ENCODE measurements at places on chromosomes 7 and 10. TPM values are rescaled to one million over a fixed set of nuclear protein-coding genes. Genes with fewer than 3 reads are reported as not detected.

Gene C10orf53
- total RNA-seq = not detected

Gene HOXA7
- not detected for total RNA-seq

Gene MYL7
- total RNA-seq = 2,865 TPM

Gene TDRD1
- total RNA-seq = 2.7 TPM

Gene SLC26A3
- not detected for total RNA-seq

Gene VSTM4
- 12.2 TPM for total RNA-seq

Gene SPDYE9
- not detected for total RNA-seq

Gene SAMD9L
- total RNA-seq = 5.9 TPM

Gene NAT16
- not detected for total RNA-seq

Gene KCND2
- total RNA-seq = 0.07 TPM

Gene UNC5B
- 12.8 TPM for total RNA-seq

Gene NCOA4
- total RNA-seq = 333 TPM

Gene AEBP1
- total RNA-seq = 18.4 TPM

Gene KIAA1217
- 46.6 TPM for total RNA-seq

Gene LRRD1
- total RNA-seq = not detected

Gene PAX4
- not detected for total RNA-seq

- DNase-seq = no peak
Observed at GRCh38 chr7:6700793-6701192, 6.0 kb downstream of the ZNF12 start.

DNA sequence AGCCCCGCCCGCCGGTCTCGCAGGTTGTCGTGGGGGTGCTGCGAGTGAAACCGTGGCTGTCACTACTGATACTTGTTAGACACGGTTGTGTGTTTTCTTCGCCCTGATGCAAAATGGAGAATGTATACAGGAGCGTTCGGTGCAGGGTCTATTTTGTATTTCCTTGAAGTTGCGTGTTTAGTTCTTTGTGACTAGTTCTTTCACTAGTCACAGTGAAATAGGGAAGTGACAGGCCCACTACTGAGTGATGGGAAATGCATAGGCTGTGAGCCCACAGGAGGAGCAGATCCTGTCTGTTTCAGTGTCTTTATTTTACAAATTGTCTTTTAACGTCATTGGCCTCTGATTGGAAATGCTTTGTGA, 675 bp downstream of the ABRAXAS2 start:
- no peak for DNase-seq

- DNase-seq = no peak
Observed at GRCh38 chr10:105973360-105973759, 1191.1 kb downstream of the SORCS1 start.

- DNase-seq = peak; percentile 75
Observed at GRCh38 chr10:21534604-21535493, 817 bp downstream of the MLLT10 start.

GRCh38 chr10:67816719-67817118, 21.3 kb downstream of the DNAJC12 start:
- no peak for DNase-seq

GRCh38 chr10:18649364-18649959, 1.9 kb downstream of the NSUN6 start:
- no peak for DNase-seq

DNA sequence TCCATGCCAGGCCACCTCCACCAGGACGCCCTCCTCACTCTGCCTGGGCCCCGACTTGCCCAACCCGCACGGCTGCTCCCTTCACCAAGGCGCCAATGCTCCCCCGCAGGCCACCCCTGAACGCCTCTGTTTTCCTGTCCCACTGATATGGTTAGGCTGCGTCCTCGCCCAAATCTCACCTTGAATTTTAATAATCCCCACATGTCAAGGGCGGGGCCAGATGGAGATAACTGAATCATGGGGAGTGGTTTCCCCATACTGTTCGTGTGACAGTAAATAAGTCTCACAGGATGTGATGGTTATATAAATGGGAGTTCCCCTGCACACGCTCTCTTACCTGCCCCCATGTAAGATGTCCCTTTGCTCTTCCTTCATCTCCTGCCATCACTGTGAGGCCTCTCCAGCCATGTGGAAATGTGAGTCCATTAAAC, 29.8 kb downstream of the RSU1 start:
- no peak for DNase-seq

- no peak for DNase-seq
Observed at GRCh38 chr7:105068886-105069285, 54.9 kb downstream of the KMT2E start.

DNA sequence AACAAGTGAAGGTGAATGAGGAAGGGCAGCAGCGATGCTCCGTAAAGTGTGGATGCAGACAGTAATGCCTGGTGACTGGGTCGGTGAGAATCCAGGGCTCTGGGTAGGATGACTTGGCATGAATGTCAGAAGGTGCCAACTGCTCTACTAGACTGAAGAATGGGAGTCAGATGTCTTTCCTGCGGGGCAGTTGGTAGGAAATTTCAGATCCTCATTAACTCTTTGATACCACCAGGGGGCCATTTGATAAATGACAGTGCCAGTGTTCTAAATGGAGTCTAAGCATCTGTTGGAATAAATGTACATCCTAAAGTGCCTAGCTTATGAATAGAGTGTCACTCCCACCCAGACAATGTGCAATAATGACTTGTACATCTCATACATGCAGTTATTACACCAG, 462.0 kb downstream of the GRM8 start:
- DNase-seq = no peak

- no peak for DNase-seq
Observed at GRCh38 chr10:88063861-88064557, 200.6 kb downstream of the PTEN start.

- no peak for DNase-seq
Observed at GRCh38 chr10:112363696-112364688, 9.9 kb upstream of the ACSL5 start.

DNA sequence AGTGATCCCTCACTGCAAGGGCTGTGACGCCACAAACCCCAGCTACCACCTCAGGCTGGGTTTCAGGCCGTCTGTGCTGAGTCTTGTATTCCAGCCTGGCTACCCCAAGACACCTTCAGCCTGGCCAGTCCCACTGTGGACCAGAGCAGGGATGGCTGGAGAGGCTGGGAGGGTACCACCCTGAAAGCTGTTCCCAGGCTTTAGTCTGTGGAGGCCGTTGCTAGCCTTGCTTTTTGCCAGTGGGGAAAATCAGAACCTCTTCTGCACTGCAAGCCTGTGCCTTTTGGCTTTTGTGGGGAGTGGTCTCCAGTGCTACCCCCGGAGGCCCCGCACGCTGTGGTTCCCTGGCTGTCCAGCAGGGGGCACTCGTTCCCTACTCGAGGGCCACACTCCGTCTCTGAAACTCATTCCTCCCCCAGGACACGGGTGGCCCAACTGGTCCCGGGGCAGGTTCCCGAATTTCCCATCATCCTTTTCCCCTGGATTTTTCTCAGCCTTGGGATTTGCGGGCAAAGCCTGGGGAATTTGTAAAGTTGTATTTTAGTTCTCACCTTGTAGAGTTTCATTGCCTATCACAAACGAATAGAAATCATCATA, 128.4 kb upstream of the BTBD16 start:
- DNase-seq = peak; percentile 65

- no peak for DNase-seq
Observed at GRCh38 chr10:107971411-107971810, 806.9 kb upstream of the SORCS1 start.

DNA sequence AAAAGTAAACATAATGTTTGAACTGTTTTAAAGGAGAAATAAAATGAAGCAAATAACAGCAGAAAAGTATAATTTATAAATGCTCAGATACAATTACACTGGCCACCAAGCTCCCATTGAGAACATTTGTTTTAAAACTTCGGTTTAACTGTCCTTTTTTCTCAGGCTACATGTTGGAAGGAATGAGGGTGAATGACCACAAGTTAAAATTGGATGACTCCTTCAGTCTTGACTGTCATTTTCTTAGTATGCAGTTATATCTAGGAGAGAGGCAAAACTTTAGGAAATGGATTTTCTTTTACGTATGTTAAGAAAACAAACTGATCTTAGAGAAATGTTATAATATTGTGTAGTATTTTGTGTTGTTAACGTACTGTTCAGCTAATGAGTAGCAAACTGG, 5.0 kb downstream of the TRIM24 start:
- no peak for DNase-seq

DNA sequence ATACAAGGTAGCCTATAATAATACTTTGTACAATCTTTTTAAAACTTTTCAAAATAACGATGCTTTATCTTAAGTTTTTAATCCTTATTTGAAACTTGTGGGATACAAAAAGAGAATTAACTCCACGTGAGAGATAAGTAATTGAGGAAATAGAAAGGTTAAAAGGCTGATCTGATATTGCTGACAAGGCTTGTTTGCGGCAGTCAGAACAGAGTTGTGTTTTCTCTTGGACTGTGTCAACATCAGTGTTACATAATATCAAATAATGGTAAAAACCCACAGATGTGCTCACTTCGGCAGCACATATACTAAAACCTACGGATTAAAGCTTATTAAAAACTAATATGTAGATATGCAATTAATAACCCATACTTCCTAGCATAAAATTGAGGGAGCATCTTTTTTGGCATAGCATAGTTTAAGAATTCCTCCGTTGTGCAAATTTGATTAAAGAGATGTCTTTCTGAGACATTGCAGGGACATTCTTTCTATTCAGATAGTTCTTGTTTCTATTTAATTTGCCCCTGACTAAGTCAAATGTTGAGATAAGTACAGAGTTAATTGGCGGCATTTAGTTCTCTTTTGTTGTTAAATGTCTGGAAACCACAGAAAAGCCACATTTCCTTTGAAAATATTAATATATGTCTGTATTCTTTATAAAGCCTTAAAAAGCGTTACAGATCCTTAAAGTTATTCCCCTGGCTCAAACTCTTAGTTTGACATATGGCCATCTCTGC, 63.3 kb downstream of the FAM185A start:
- DNase-seq = no peak

- no peak for DNase-seq
Observed at GRCh38 chr7:83791737-83792136, 142.8 kb upstream of the SEMA3E start.

DNA sequence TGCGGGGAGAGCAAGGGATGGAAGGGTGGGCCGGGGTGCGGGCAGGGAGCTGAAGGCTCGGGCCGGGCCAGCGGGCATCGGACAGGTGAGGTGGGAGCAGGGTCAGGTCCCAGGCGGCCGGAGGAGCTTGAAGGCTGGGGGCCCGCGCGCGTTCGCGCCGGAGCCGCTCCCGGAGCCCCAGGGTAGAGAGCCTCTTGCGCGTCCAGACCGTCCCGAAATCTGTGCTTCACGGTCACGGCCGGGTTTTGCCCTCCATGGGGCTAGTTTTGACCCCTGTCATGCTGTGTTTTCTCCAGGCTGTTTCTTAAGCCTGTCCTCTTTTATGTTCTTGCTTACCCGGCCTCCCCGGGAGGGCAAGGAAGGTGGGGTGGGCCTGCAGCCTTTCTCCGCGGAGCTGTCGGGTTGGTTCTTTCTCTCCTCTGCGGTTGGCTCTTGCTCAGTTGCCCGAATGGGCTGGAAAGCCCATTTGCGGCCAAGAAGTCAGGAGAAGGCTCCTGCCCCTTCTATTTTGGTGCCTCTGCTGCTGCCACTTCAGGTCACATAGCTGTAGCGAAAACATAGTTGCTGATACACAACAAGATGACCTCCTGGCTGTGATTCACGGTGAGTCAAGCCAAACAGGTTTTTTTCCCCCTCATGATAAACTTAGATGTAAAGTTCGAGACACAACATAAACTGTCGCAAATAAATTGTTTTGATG, 650 bp downstream of the UBE2D1 start:
- DNase-seq = peak; percentile 66

DNA sequence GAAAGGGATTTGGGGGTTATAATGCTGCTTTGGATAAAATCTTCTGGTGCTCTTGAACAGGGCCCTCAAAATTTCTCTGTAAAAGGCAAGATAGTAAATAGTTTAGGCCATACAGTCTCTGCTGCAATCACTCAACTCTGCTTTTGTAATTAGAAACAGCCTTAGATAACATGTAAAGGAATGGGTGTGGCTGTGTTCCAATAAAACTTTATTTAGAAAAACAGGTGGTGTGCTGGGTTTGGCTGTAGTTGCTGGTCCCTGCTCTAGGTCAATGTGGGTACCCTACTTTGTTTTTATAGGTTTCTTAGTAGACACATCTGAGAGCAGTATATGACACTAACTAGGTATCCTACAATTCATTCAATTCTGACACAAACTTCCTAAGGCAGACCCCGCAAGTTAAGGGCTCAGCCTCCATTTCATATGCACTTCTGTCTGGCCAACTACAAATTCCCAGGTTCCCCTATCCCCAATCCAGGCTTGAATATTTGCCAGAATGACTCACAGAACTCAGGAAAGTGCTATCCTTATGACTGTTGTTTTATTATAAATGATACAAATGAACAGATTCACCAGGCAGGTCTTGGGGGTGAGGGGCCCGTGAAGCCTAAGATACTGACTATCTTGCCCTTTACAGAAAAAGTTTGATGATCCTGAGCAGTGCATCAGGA, 349.9 kb downstream of the RPS24 start:
- DNase-seq = no peak

DNA sequence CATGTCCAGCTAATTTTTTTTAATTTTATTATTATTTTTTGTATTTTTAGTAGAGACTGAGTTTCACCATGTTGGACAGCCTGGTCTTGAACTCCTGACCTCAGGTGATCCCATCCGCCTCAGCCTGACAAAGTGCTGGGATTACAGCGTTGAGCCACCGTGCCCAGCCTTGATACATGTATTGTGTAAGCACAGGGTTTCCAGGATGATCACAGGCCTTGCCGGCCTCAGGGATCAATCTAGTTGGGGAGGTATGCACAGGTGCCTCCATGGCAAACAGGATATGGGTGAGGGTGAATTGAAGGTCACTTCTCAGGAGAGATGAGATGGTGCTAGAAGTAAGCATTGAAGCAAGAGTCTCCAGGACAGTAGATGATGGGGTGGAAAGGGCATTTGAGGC, 5.5 kb downstream of the MRPS17 start:
- no peak for DNase-seq

- no peak for DNase-seq
Observed at GRCh38 chr7:77765481-77765880, 32.8 kb downstream of the TMEM60 start.

GRCh38 chr10:12006671-12007070, 35.9 kb downstream of the UPF2 start:
- no peak for DNase-seq
